ENCODE measurements at places on chromosomes 16 and 17.

- no peak for DNase-seq
Observed at GRCh38 chr16:30901201-30902028, 5.0 kb downstream of the CTF1 start.

GRCh38 chr17:4448197-4448980, 14.6 kb downstream of the SPNS3 start:
- no peak for DNase-seq

GRCh38 chr17:61385577-61386236, 13.9 kb upstream of the TBX2 start:
- DNase-seq = peak; percentile 80

GRCh38 chr16:24272379-24272778, 16.2 kb downstream of the CACNG3 start:
- DNase-seq = no peak

- DNase-seq = no peak
Observed at GRCh38 chr17:35183332-35183731, 10.9 kb downstream of the SLC35G3 start.
